8988T (cell line): ENCODE measurements at places on chromosomes 7 and 10.

- DNase-seq = no peak
Measured at GRCh38 chr7:20214921-20215669, 2.1 kb downstream of the MACC1 start.

DNA sequence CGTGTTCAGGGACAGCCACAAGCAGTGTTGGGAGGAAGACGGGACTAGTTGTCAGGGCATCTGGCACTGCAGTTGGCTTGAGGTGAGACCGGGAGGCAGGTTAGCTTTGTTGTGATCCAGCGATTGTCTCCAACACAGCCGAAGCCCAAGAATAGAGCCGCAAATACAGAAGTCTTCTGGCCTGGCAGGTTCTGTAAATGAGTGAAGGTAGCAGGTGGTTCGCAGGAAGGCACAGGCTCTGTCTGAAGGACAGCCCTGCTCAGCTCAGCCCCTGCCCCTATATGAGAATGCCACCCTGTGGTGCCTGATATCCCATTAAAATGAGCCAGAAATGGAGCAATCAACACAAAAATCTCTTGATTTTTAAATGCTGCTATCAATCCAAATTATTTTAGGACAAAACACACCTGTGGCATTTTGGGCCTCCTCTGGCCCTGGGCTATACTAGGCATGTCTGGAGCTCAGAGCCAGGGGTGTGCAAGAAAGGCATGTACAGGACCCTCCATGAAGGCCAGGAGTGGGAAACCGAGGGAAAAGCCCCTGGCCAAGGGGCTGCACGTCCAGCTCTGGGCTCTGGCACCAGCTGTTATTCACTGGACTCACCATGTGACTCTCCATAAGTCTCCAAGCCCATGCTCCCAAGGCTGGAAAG is 11.2 kb upstream of the C10orf71 start:
- DNase-seq = no peak

DNA sequence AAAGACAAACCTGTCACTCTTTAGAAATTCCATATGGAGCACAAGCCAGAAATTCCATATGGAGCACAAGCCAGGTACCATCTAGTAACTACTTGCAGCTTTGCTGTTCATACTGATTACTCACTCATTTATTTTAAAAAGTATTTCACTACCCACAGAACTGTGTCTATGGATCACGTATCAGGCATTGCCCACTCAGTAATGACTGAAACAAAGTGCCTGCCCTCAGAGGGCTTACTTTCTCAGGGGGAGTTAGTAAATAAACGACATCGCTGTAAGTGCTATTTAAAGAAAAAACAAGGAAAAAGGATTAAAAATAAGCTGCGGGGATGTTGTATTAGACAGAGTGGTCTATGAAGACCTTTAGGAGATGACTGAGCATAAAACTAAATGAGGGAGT is 170.9 kb downstream of the GALNT11 start:
- DNase-seq = no peak

DNA sequence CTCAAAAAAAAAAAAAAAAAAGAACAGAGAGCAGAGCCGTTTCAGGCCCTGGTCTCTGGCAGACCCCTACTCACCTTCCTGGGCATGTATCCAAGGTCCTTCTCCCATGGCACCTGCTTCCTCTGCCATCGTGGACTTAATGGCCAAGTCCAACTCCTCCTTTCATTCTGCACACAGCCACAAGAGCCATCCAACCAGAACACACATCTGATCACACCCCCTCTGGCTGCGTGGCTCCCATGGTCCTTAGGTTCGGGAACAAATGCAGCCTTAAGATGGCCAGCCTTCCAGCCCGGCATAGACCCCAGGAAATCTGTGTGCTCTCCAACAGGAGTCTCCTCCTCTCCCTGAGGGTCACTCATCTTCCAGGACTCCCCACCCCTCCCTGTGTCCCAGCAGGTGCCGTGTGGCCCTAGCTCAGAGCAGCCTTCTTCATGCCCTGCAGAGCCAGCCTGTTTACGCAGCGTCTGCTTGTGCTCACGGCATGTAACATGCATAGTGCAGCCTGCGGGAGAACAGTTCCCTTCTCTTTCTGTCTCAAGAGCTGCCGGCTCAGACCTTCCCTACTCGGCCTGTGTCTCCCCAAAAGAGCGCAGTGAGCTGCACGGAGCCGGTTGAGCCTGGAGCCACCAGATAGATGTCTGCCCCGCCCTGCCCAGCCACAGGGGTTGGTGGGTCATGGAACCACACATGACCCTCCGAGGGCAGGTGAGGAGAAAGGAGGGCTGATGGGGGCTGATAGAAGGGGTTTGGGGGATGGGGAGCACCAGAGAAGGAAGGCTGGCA is 157.3 kb downstream of the NRF1 start:
- DNase-seq = no peak

GRCh38 chr10:122849900-122850605 is 4.4 kb upstream of the CUZD1 start:
- no peak for DNase-seq

DNA sequence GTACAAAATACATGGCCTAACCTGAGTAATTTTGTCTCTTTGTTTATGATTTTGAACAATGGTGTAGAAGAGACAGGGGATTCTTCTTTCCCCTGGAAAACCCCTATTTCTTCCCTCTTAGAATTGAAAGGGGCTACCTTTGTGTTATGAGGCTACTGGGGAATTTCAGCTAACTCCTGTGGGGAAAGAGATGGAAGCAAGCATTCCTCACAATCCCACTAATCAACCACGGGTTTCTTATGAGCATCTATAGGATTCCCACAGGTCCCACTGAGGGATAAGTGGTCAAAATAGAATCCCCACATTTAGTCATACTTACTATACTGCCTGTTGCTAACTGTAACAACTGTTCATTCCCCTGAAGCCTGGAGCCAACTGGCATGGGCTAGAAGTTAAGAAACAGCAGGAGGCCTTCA is 32.2 kb upstream of the ITGB8 start:
- no peak for DNase-seq

DNA sequence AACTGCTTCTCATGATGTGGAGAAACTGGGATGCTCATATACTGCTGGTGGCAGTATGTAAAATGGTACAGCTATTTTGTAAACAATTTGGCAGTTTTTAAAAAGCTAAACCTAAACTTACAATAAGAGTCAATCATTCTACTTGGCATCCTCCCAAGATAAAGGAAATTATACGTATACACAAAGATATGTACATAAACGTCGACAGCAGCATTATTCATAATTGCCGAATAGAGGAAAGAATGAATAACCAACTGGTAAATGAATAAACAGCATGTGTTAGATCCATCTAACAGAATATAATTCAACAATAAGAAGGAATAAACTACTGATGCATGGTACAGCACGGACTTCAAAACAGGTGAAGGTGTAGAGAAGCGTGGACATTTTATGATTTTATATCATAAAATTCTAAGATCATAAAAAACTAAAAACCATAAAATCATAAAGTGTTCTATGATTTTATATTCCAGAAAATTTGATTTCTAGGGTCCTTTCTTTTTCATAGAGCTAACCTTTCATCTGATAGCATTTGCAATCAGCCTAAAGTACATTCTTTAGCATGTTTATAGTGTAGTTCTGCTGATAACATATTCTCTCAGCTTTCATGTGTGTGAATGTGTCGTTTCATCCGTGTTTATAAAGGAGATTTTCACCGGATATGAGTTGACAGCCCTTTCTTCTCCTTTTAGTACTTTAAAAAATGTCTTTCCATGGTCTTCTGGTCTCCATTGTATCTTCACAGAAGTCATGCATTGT is 261.5 kb downstream of the DIP2C start:
- no peak for DNase-seq
